ENCODE measurements at places on chromosomes 12 and 14.
A peak's percentile ranks its signal among the peaks of the same experiment; 100 is the strongest.

- no peak for DNase-seq
Observed at GRCh38 chr14:85468816-85469215, 61.1 kb upstream of the FLRT2 start.

GRCh38 chr12:122813310-122813713 is 21.9 kb upstream of the HIP1R start:
- DNase-seq, result no peak

- DNase-seq, result no peak
Observed at GRCh38 chr14:77356899-77357298, 20.0 kb downstream of the TMED8 start.

DNA sequence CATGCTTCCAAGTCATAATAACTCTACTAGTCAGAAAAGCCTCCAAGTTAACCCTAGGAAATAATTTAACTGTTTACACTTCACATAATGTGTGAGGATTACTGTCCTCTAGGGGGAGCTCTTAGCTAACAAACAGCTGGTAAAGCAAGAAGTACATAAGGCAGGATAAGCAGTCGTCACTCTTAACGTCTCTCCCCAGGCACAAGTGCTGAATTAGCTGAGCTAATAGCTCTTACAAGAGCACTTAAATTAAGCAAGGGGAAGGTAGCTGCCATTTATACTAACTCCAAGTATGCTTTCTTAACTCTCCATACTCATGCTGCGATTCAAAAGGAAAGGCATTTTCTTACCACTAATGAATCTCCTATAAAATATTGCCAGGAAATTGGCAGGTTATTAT is 79.3 kb upstream of the TSPAN11 start:
- DNase-seq, result peak; percentile 14

- DNase-seq, result no peak
Observed at GRCh38 chr12:89470741-89471509, 53.7 kb downstream of the GALNT4 start.

Measured in activated CD4-positive, CD25-positive, alpha-beta regulatory T cell treated with anti-CD3 and anti-CD28 coated beads, Interleukin-2, amount 50 U/mL, for 16 hours (primary cell).